T-helper 17 cell (primary cell): ENCODE measurements at places on chromosomes 7 and 10.

DNA sequence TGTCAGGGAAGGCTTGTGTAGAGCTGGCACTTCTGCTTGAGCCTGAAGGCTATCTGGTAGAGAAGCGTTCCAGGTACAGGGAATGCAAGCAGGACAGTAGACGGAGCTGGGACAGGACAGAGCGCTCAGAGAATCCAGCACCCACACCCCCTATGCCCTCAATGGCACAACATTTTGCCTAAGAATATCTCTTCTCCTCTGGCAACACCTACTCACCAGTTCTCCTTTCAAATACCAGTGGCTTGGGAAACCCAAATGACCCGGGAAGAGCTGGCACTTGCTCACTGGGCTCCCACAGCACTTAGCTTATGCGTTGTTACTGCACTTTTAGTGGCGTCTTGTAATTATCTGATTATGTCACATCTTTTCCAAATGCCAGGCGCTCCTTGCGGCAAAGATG, 118.6 kb downstream of the RNF216 start:
- no peak for DNase-seq

DNA sequence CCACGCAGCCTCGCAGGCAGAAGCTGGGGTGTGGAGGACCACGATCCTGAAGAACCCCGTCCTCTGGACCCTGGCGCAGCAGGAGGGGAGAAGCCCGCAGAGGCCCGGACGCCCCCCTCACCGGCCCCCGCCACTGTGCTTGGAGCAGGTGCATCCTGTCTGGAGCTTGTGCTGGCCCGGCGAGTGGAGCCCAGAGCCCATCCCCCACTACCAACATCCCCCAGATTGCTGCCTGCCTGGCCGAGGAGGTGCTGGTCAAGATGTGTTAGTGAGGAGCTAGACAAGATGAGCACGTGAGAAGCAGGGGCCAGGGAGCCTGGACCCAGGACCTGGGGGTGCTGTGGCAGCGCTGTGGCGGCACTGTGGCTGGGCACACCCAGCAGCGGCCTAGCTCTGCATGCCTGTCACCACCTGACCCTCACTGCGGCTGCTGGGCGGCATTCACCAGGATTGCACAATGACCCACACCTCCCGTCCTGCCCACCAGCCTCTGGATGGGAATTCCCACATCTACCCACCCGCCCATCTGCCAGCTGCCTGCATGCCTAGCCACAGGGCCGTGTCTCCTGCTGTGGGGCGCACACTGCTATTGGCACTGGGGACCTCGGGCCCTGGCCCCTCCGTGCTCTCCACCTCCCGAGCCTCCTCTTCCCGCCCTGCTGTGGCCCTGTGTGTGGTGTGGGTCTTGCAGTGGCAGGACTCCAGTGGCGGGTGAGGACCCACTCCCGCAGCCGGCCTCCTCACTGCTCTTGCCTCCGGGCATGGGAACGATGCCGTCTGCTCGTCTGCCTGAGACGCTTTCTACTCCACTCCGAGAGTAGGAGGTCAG, 11.8 kb downstream of the GPR146 start:
- DNase-seq: no peak

- no peak for DNase-seq
Observed at GRCh38 chr10:113108194-113108835, 158.3 kb downstream of the TCF7L2 start.

- DNase-seq: peak; percentile 51
Observed at GRCh38 chr7:131556053-131556908, at the start of gene PODXL. Gene PODXL, minus strand, starts transcription at chr7:131556628. Its CDS starts 269 bp downstream, at chr7:131556359.

DNA sequence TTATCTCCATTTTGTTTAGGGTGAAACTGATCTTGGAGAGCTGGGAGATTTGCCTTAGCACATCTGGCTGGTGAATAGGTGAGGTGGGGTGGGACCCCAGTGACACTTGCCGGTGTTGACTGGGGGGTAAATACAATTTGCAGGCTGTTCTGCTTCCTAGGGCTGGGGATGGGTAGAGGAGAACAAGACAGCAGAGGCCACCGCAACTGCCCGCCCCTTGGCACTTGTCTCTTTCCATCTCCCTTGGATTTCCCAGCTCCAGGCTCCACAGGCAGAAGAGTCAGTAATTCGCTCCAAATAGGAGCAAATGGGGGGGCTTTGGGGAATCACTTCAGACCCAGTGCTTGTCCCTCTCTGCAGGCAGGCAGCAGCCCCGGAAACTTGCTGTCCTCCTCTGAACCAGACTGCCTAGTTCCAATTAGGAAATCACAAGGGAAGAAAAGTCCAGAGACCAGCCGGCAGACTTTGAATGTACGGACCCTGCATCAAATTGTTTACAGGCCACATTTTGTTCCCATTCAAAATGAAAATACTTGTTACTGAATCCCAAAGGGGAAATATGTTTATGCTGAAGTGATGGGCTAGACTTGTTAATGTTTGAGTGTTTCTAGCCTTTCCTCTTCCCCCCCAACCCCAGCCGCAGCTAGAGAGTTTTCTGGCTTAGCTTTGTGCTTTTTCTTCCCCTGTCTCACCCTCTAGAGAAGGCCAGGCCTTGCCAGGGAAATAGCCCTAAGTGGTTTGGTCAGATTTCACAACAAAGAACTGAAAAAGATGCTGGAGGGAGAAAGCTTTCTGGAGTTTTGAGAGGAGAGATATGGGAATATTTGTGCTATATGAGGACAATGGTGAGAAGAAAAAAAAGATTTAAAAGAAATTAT, 10.0 kb upstream of the INPP5F start:
- DNase-seq: no peak

DNA sequence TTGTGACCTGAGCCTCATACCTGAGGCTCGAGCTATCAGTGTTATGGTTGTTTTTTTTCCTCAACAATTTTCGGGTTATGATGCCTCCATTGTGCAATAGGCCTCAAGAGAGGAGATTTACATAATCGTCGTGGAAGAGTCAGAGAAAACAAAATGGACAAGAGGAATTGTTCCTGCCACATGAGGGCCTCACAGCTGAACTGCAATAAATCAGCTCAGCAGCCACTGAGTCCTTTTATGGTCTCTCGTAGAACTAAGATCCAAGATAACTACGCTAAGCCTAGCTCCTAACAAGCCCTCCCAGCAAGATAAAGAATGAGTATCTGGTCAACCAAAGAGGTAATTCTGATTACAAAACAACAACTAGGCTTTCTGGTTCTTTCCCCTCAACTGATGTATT, 336.8 kb downstream of the WDR11 start:
- no peak for DNase-seq
